ENCODE measurements at places on chromosomes 6 and 20.

- DNase-seq = no peak
Observed at GRCh38 chr20:15838466-15838865, 734.8 kb downstream of the KIF16B start.

DNA sequence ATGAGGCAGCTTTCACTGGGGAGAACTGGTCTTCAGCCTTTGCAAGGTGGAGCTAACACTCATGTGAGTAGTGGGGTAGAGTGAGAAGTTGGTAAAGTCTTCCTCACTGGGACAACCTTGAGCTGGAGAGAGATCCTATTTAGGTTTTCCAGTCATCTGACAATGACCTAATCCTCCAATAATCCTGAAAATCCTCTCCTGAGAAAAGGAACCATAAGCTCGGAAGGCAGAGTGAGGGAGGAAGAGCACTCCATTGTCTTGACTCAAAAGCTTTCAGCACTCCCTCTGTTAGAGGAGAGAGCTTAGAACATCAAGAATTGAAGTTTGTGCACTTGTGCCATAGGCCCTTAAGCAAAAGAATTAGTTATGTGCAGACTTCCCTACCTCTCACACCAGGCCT is 77.8 kb downstream of the TRAM2 start:
- no peak for DNase-seq

DNA sequence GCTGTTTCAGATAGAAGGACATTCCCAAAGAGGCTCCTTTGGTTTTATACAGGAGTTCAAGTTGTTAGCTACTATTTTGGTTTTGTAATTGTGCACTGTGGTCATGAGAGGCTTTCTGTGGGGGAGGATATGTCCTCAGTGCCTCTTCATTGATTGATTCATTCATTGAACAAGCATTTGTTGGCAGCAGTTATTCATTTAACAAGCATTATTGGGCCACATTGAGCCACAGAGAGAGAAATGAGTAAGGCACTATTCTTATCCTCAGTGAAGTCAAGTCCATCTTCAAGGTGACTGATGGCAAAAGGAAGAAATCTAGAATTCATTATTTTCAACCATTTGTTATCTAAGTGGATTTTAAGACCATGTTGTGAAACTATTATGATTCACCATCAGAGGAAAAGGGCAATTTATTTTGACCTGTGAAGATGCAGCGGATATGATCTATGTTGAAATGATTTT is 697.2 kb upstream of the CITED2 start:
- DNase-seq = no peak

DNA sequence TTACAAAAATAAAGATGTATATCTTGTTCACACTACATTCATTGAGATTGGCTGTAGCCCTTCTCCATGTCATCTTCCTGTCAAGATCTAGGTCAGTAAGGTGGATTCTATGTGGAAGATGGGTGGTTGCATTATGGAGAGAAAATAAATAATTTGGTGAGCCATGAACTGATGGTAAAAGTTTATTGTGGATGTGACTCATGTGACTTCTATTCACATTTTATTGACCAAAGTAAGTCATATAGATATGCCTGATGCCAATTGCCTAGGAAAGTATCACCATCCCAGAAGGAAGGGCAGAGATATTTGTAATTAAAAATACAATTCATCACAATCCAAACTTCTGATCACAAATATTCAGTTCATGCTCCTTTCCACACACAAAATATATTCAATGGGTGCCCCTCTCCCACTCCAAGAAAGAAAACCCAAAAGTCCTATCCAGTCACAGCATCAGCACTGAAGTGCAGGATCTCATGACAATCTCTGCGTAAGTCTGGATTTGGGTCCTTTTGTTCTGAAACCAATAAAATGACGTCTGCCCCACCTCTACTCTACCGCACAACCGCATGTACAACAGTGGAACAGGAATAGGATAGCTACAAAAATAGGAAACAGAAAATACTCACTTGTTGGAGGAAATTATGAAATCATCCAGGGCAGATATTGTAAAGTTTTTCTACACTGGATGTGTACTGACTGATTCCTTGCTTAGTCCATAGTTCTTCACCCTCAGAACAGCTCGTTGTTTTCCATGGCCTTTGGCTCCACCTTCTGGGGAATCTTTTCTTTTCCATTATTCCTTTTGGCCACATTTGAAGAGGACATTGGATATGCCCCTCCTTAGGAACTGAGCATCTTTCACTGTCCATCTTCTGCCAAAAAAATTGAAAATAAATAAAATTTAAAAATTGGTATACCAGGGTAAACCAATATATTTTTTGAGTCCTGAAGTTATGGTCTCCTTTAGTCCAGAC is 16.1 kb upstream of the SLC17A3 start:
- DNase-seq = no peak

DNA sequence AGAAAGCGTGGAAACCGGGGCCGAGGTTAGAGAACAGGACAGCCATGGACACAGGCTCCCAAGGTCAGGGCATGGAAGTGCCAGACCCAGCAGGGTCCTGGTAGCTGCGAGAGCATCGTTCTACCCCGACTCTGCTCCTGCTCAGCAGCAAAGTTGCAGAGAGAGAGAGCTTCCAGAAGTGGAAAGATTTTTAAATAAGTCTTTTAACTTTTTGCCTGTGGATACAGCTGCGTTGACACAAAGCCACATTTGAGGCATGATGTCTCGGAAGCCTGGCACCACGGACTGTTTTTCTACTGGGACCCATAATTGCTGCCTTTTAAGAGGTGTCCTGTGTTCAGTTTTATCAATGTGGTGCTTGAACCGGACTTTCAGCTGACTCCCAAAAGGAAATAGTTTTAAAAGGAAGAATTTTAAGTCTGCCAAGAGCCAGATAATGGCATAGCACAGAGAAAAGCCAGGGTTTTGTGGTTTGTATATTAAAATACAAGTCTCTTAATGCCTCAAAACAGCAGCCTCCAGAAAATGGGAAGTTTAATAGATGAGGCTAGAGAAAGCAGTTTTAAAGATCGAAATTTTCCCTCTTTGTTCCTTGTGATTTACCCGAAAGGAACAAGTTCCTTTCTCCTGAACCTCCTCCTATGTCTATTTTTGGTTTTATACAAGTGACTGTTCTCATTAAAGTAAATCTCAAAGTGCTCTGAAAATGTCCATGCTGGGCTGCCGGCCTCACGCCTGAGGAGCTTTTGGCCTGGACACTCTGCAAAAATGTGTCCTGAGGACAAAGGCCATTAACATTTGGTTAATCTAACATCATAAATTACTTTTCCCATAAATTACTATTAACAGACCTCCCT is 91.5 kb downstream of the RIN2 start:
- no peak for DNase-seq

DNA sequence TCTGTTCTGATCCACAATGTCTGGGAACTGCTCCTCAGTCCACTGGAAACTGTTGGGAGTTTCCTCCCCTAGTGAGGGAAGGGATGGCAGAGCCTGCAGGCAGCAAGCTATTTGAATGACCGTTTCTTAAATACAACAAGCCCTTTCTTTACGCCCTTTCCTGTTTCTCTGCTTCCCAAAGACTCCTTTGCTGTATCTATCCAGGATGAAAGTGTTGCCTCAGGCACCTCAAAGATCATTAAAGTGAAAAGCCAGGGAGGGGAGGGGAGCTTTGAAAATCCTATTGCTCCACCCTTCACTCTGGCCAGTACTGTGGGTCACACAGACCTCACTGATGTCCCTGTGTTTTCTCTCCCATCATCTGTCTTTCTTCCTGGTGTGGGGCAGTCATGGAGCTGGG is 213.1 kb downstream of the RNF144B start:
- DNase-seq = no peak

GRCh38 chr6:8193541-8193940 is 91.2 kb upstream of the EEF1E1 start:
- no peak for DNase-seq

GRCh38 chr20:33604991-33605370 is 57.1 kb upstream of the C20orf144 start:
- DNase-seq = no peak

- no peak for DNase-seq
Observed at GRCh38 chr6:50843842-50844241, 25.2 kb downstream of the TFAP2B start.

DNA sequence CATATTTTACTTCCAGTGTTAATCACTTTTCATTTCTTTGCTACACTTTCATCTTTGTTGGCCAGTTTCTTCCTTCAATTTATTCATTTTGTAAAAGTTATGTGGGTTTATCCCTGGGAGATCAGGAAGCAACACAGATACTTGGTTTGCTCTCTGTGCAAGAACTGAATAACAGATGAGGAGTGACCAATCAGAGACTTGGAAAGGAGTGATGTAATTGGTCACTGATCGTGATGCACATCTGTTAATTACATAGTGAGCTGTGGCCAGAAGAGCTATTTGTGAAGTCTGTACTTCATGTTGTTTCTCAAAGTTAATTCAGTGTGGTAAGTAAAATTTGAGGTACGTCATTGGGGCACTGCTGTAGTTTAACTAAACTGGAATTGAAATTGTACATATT is 21.3 kb downstream of the ANKRD6 start:
- DNase-seq = no peak

GRCh38 chr20:8853805-8854338 is 215.0 kb upstream of the PLCB4 start:
- DNase-seq = no peak

DNA sequence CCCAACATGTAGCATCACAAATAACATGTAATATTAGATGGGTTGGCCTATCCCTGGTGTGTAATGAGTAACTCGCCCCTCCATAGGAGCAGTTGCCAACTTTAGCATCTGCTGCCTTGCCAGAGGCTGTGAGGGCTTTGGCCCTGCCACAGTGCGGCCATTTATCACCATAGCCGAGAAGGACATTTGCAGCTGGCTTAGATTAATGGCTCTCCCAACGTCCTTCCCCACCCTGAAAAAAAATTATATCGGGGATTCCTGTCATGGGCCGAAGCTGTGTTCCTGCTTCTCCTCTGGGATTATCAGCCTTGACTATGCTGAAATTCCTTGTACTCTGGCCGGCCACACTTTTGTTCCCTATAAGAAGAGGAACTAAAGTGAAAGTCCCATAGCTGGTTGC is 7.6 kb upstream of the ADIG start:
- no peak for DNase-seq

DNA sequence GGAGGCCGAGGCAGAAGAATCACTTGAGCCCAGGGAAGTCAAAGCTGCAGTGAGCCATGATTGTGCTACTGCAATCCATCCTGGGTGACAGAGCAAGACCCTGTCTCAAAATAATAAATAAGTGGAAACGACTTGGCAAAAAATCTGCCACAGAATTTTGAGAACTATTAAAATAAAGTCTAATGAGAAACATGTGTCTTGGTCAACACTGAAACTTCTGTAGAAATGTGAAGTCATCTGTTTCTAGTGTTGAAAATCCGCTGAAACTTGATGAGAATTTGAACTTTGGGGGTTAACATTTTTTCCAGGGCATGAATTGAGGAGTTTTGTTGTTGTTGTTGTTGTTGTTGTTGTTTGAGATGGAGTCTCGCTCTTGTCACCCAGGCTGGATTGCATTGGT is 29.0 kb upstream of the BCLAF1 start:
- DNase-seq = no peak

DNA sequence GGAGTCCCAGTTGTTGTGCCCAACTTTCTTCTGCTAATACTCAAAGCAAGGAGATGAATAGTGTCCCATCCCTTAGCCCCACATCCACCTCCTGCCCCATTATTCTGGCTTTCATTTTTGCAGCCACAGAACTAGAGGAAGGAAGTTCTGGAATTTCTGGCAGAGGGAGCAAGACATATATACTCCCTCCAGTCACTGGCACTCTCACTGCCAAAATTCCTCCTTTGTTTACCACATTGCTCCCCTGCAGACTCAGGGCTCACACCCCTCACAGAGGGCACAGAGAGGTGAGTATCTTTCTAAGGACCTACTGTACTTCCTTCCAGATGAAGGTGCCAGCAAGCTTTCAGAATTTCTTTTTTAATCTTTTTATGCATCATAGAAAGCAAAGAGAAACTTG is 168.0 kb upstream of the ID4 start:
- DNase-seq = no peak

GRCh38 chr6:169964486-169965180 is 213.2 kb downstream of the ERMARD start:
- DNase-seq = no peak

DNA sequence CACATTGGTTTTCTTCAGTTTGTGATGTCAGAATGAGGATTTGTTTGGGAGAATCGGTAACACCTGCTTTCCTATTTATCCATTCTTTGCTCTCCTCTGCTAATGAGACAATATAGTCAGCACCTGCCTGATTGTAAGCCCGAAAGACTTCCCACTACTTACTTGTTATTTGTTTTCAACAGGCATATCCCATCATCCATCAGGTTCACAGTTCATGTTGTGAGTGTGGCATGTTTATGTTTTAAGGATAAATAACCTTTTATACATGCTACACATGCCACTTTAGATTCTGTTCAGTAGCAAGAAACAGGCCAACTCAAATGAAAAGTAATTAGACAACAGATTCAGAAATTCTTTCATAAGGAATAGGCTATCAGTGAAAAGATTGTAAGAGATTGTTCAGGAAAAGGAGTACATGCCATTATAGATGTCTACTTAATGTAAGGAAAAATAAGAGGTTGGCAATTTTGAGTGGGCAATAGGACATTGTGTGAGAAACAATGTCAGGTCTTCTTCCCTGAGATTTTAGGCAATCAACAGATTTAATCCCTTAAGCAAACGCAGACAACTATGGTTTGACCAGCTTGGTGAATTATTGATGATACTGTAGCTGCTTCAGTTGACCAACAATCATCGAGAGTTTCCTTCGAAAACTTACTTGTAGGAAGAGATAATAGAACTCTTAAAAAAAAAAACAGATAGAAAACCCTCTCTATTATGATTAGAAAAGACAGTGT is 7.9 kb upstream of the GPRC6A start:
- no peak for DNase-seq

- DNase-seq = no peak
Observed at GRCh38 chr6:71621918-71622519, 264.3 kb upstream of the RIMS1 start.

DNA sequence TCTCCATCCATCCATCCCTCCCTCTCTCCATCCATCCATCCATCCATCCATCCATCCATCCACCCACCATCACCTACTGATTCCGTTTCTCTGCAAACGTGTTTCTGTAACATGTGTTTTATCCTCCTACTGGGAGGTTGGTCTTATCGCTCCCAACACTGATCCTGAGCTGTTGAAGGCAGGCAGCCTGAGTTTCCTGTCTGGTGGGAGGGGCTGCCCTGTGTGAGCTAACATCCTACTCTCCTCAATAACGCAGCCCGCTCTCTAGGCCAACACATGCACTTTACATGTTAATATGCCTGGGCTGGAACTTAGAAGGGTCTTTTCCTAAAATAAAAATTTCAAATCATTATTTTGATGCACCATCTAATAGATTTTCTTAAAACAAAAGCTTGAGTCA is 126.5 kb downstream of the WDR27 start:
- DNase-seq = no peak

- no peak for DNase-seq
Observed at GRCh38 chr6:32462609-32463008, 22.9 kb downstream of the HLA-DRA start.
